ENCODE measurements at places on chromosomes 2 and 18.

DNA sequence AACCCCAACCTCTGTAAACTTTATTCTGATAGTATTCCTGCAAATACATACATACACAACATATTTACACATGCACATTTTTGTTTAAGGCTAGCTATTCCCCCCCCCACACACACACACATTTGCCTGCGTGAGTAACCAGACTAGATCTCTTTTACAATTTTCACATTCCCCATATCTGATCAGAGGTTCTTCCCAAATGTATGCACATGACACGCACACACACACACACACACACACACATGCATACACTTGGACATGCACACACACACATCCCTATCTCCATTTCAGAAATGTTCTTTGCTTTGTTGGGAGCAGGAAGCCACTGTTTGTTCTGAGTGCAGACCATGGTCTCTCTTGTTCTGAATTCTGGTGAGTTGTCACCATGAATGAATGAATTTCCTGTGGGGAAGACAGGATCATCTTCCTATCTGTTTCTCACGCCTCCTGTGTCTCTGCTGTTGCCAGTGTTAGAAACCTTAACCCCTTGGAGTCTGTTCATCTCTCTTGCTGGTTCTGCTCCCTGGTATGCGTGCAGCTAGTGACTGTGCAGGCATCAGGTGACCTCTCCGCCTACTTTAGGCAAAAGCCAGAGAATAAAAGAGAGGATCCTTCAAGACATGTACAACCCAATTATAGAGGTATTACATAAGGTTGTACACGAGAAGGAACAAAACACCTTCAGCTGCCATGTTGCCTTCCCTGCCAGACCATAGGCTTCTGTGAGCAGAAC lies 251.0 kb upstream of the RAB12 start:
- DNase-seq: no peak

DNA sequence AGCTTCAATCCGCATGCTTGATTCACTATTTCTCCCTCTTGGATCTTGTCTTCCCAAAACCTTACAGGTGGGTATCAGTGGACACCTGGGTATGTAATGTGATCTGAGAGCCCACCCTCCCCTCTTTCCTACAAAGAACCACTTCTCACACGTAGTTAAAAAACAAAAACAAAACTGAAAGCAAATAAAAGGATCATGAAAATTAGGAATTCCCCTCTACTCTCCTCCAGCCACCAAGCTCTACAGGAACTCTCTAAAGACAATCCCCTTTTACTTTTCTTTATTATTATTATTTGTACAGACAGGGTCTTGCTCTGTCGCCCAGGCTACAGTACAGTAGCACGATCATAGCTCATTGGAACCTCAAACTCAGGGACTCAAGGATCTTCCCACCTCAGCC lies 40.8 kb upstream of the MYO1B start:
- no peak for DNase-seq

GRCh38 chr2:40317046-40317445 lies 134.8 kb downstream of the SLC8A1 start:
- no peak for DNase-seq

DNA sequence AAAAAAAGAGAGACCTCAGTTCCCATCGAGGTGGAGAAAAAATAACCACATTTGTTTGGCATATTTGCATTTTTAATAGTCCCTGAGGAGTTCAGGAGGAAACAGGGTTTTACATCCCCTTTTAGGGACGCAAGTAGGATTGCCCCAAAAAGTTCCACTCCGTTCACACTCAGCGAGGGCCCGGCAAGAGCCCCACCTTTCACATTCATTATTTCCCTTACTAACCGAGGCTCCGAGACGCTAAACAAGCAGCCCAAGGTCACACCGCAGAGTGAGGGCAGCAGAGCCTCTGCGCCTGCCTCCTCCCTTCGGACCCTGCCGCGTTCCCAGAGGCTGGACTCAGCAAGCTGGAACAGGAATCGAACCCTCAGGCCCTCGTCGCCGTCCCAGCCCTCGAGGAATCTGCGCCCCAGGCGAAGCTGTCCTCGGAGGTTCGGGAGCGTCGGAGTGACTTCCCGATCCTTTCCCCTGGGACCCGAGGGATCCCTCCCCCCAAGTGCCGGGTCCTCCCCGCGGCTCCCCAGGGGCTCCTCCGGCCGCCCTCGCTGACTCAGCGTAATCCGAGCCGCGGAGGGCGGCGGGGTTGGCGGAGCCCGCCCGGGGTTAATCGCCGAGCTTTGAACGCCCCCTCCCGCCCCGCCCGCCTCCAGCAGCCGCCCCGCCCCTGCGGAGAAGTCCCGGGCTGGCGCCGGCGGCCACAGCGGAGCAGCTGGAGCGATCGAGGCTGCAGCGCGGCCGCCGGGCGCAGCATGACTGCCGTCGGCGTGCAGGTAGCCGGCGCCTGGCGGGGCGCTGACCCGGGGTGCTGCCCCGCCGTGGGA lies at the start of gene TMEM37:
TSS of gene TMEM37 (plus strand) at position 700 of the 821 bp plus-strand sequence. CDS start at position 750, 50 bp downstream.
- DNase-seq: peak; percentile 41

DNA sequence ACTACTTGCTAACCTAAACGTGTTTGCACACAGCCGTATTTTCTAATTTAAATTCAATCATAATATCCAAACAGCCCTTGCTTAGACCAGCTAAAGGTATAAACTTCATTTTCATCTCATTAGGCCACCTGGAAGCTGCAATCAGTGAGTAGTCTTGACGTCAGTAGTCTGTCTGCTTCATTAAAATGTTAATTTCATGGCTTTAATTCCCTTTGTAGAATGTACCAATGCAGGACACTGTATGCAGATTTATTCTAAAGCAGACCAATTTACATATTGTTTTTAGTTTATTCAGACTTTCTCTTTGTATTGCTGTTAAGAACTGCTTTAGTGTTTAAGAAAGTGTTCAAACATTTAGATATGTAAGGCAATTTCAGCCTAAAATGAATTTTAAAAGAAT lies 158.2 kb downstream of the LCLAT1 start:
- no peak for DNase-seq

GRCh38 chr2:123993728-123994323 lies 31.3 kb upstream of the CNTNAP5 start:
- no peak for DNase-seq

GRCh38 chr18:55384551-55385275 lies 203.3 kb downstream of the TCF4 start:
- DNase-seq: no peak
